ENCODE measurements at places on chromosomes 2 and 18. TPM values are rescaled to one million over a fixed set of nuclear protein-coding genes. Genes with fewer than 3 reads are reported as not detected.

Gene KLHL30
- polyA plus RNA-seq: 5.1 TPM

- H3K4me1 ChIP-seq: peaks cover 5% of the 10 kb centered on the region
- H3K4me3 ChIP-seq: no peak overlapping the region
These were observed 3.9 kb upstream of the ETAA1 start for GRCh38 chr2:67393237-67393636.

GRCh38 chr18:60413944-60414547 is 41.5 kb upstream of the MC4R start:
- H3K4me3 ChIP-seq: no peak overlapping the region
- H3K27me3 ChIP-seq: no peaks in the 10 kb centered on the region
- H3K4me1 ChIP-seq: no peaks in the 10 kb centered on the region
- H3K27ac ChIP-seq: no peak overlapping the region

GRCh38 chr18:50869150-50869549 is 9.8 kb upstream of the ME2 start:
- no peak overlapping the region for H3K27ac ChIP-seq
- H3K27me3 ChIP-seq: no peaks in the 10 kb centered on the region
- no peak overlapping the region for H3K4me3 ChIP-seq
- no peak for DNase-seq

GRCh38 chr2:176471949-176472348 is 202.7 kb downstream of the MTX2 start:
- H3K27ac ChIP-seq: no peak overlapping the region
- no peaks in the 10 kb centered on the region for H3K27me3 ChIP-seq
- no peaks in the 10 kb centered on the region for H3K4me1 ChIP-seq
